Head of caudate nucleus (tissue), 42 donors: ENCODE measurements at places on chromosomes 16 and 17.

- DNase-seq = no peak
Observed at GRCh38 chr17:78495634-78496033, 81.6 kb downstream of the DNAH17 start.

- no peak for DNase-seq
Observed at GRCh38 chr16:12201866-12202265, 225.3 kb downstream of the SNX29 start.

- DNase-seq = peak; percentile 44
Observed at GRCh38 chr17:7885367-7886226, 3.0 kb upstream of the CHD3 start.

GRCh38 chr17:45908935-45909334, 14.6 kb downstream of the MAPT start:
- no peak for DNase-seq

DNA sequence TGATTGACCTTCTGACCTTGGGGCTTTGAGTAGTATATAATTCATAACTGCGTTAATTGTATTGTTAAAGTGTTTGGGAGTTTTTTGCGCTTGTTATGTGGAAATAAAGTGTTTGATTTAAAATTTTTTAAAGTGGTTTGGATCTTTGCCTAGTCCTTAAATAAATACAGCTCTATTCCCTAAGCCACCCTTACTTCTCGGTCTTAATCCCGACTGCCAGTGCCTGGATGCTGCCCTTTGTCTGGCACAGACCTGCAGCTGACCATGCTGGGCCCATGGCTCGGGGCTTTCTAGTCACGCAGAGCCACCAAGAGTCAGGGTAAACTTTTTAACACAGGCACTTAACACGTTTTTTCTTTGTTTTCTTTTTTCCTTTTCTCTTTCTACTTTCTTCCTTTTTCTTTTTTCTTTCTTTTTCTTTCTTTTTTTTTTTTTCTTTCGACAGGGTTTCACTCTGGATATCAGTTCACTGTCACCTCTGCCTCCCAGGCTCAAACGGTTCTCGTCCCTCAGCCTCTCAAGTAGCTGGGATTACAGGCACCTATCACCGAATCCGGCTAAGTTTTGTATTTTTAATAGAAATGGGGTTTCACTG, 19.6 kb upstream of the SLC5A11 start:
- no peak for DNase-seq

DNA sequence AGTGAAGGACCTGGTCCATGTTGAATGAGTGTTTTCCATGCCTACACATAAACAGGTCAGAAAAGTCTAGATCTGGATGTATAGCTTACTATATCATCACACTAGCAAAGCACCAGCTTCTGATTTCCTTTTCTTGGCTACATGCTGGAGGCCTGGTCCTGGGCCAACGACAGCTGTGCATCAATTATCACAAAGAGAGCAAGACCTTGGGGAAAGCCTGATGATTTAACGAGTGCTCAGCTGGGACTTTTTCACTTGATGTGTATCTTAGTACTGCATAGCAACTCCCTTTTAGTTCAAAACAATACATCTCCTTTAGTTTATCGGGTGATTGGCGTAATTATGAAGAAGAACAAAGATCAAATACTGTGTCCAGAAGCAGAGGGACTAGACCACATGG, 358.2 kb downstream of the KIF2B start:
- no peak for DNase-seq

GRCh38 chr17:77343031-77343800, 202.4 kb downstream of the SEC14L1 start:
- DNase-seq = no peak
